NT2/D1 (cell line): ENCODE measurements at places on chromosomes 2 and 18.

GRCh38 chr18:26656944-26657536, 108.7 kb upstream of the KCTD1 start:
- DNase-seq = no peak

DNA sequence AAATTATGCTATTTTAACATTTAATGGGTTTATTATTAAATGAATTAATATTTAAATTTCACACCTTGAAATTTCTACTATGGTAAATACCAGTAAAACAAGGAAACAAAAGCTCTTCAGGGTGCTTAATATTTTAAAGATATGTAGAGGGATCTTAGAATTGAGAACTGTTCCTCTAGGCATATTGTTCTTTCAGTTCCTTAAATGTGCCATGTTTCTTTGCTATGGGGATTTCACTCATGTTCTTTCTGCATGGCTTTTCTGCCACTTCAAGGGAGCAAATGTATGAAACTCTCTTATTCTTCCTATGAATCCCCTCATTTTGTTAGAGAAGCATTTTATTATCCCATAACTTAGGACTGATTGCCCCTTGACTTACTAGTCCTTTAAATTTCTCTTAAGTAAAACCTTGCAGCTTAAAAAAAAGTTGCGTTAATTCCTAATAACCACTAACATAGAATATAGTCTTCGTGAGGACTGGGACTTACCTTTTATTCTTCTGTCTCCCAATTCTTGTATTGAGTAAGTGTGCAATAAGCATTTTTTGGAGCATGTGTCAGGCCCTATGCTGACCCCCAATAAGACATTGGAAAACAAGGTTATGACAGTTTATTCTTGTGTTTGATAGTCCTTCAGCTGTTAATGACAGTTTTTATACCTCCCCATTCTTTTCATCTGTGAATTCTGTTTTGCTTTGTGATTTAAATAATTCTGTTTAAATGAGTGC, 95.7 kb downstream of the BIRC6 start:
- DNase-seq = no peak

- no peak for DNase-seq
Observed at GRCh38 chr2:96924775-96925747, 55.2 kb upstream of the SEMA4C start.

- no peak for DNase-seq
Observed at GRCh38 chr2:214322662-214323061, 88.2 kb upstream of the VWC2L start.

DNA sequence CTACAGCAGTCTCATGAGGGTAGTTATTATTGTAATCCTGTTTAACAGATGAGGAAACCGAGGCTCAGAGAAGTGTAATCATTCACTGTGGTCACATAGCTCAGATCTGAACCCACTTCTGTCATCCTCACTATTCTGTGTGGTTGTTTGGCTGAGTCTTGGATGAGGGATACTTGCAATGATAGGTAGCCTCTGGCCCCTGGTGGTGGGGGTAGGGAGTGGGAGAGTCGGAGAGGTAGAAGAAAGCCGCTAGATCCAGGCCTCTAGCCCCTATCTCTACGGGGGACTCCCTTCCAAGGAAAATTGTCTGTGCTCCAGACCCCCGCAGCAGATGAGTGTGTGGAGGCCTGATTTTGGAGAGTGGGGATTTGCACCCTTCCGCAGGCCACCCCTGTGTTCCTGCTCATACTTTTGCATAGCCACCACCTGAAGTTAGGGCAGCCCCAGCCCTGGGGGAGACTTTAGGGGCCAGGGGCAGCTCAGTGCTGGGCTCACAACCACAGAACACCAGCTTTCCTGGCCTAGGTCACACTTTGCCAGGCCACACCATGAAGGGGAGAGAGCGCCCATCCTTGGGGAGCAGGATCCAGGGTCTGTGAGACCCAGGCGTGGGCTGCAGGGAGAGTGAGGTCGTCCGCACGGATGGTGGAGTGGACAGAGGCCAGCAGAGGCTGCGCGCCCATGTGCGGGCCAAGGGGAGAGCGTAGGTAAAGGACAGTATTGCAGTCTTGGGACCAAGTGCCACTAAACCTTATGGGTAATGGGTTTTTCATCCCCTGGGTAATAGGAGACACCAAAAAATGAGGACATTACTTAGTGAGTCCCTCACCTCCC, 148.2 kb downstream of the GLI2 start:
- DNase-seq = no peak

- DNase-seq = no peak
Observed at GRCh38 chr2:29780906-29781305, 140.5 kb downstream of the ALK start.

GRCh38 chr2:143649226-143649740, 520.1 kb downstream of the ARHGAP15 start:
- no peak for DNase-seq

DNA sequence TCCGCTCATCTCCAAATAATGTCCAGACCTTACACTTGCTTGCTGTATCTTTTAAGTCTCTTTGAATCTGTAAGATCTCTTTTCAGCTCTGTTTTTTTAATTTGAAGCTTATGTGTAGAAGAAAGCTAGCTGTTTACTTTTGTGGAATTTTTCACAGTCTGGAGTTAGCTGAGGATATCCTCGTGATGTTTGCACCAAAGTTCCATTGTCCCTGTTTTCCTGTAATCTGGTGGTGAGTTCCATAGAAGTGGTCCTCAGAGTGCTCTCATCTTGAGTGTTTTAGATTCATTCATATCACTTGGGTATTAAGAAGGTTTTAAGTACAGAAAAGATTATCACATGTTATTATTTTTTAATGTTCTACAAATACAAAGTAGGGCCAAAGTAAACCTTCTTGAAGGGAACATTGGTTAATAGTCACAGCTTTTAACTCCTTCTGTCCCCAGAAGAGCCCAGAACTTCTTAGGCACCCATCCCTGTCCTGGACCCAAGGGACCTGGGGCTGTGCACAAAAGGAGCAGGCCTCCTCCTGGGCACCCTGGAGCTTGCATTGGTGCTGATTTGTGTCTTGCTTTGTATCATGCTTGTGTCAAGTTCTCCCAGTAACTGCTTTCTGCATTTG, 15.0 kb downstream of the MLPH start:
- no peak for DNase-seq

DNA sequence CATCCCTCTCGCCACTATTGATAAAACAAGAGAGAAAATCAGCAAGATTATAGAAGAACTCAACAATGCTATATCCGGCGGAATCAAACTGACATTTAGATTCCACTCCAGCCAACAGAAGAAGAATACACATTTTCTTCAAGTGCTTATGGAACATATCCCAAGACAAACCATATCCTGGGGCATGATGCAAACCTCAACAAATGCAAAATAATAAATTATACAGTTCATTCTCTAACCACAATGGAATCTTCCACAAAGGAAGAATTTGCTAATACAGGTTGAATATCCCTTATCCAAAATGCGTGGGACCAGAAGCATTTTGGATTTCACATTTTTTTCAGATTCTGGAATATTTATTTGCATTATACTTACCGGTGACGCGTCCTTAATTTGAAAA, 51.4 kb upstream of the YPEL5 start:
- no peak for DNase-seq

DNA sequence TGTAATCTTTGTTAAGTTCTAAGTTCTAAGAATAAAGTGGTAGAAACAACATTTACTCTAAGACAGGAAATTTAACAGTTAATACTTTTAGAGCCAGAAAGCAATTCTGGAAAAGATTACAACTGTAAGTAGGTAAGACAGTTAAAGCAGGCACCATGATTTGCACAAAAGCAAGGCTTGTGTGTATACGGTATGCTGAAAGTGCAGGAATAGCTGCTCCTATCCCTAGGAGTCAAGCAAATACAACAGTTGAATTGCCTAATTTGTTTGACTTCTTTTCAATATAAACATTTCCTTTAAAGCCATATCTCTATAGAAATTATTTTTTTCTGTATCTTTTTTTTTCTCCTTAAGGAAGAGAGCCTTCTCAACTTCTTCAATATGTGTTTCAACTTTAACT, 116.4 kb downstream of the KCNJ3 start:
- no peak for DNase-seq

- no peak for DNase-seq
Observed at GRCh38 chr2:145288650-145289496, 769.0 kb upstream of the ZEB2 start.

GRCh38 chr2:159758239-159758638, 39.8 kb downstream of the CD302 start:
- DNase-seq = no peak

DNA sequence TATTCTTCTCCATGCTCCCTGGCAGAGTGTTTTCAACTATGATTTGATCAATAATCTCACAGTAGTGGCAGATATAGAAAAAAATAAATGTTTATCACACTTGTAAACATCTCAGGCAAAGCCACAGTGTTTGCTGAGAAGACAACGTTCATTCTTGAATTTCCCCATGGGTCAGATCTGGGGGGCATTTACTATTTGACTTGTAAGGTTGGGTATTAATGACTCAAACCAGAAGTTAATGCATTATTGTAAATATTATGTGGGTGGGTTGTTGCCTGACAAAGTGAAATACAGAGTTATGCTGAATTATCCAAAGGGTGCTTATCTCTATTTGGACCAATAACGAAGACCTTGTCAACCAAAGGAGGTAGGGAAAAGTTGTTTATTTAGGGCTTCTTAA, 149.7 kb upstream of the BOD1L2 start:
- DNase-seq = no peak

DNA sequence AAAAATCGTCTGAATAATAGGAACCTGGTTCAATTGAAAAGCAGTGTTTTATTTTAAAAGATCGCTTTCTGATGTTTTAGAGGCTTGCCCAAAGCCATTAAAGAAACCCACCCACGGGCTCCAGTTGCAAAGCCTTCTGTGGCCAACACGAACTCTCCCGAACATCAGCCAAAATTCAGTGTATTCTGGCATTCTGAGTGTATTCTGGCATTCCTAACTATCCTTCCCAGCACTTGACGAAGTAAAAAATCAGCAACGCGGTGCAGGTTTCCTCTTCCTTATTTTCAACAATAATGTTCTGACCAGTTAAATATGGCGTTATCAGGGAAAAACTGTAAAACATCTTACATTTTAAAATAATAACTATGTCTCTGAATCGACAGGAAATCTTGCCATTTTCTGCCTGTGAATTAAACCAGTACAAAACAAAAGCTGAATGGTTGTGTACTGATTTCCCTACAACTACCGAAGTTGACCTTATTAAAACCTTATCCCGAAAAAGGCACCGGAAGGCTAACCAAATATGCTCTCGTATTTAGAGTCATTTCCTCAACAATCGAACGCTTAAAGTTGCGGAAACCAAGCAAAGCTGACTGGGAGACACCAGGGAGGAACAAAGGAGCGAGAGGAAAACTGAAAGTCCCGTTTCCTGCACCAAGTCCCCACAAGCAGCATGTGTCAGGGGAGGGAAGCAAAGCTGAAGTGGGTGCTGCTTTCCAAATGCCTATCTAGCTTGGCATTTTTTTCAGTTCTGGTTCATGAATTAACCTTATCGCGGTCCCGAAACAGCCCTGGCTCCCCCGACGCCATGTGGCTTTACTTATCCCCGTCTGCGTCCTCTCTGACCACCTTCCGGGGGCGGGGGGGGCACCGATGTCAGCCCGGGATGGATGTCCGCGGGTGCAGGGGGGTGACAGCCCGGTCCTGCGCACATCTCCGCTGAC, 44.3 kb downstream of the ZNF516 start:
- DNase-seq = no peak

GRCh38 chr18:43563780-43564179, 286.5 kb upstream of the SYT4 start:
- no peak for DNase-seq

- no peak for DNase-seq
Observed at GRCh38 chr2:84301717-84302116, 157.4 kb downstream of the SUCLG1 start.

DNA sequence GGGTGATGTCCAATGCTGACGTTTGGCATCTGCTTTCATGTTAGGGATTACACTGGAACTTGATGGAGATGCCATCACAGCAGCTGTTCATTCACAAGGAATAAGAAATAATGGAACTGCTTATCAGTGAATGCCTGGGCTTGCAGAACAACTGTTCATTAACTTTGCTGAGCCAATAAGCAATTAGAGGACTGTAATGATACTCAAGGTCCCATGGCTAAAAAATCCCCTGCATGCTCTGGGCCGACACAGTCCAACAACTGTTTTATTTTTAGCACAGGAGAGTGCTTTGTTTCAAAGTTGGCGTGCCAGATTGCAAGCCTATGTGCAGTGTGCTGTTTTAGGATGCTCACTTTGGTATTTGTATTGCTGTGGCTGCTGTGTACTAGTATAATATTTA, 408.0 kb upstream of the RGPD4 start:
- no peak for DNase-seq

DNA sequence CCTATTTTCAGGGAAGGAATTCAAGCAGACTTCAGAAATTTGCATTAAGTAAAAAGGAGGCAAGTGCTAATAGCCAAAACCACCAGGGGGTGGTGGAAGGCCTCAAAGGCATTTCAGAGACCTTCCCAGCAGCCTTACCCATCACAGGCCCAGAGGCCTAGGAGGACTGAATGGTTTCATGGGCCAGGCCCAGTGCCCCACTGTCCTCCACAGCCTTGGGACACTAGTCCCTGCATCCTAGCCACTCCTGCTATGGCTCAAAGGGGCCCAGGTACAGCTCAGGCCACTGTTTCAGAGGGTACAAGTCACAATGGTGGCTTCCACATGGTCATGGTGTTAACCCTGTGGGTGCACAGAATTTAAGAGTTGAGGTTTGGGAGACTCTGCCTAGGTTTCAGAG, 58.6 kb upstream of the CHAC2 start:
- DNase-seq = no peak
